IMR-90 (cell line): ENCODE measurements at places on chromosomes 12 and 14. TPM values are rescaled to one million over a fixed set of nuclear protein-coding genes. Genes with fewer than 3 reads are reported as not detected.

Gene AKAP6
- polyA plus RNA-seq = 0.22 TPM in 2 replicates

Gene FAIM2
- polyA plus RNA-seq = 5.0 and 5.3 TPM in 2 replicates

Gene AACS
- 24.0 and 24.9 TPM in 2 replicates for polyA plus RNA-seq

Gene REM2
- 0.07 TPM in 1 of 2 replicates, not detected in the other for polyA plus RNA-seq

Gene ANKS1B
- 0.17 TPM in 1 of 2 replicates, not detected in the other for polyA plus RNA-seq

Gene MDP1
- 16.7 and 17.8 TPM in 2 replicates for polyA plus RNA-seq

Gene POTEM
- polyA plus RNA-seq = not detected in 2 replicates

Gene ARL6IP4
- 254 and 258 TPM in 2 replicates for polyA plus RNA-seq

- peak; percentile 55 for DNase-seq
These were observed 49.8 kb downstream of the RIN3 start for GRCh38 chr14:92563359-92563758.

- DNase-seq = peak; percentile 74
These were observed 14.6 kb upstream of the RBM19 start for GRCh38 chr12:113980537-113981337.

DNA sequence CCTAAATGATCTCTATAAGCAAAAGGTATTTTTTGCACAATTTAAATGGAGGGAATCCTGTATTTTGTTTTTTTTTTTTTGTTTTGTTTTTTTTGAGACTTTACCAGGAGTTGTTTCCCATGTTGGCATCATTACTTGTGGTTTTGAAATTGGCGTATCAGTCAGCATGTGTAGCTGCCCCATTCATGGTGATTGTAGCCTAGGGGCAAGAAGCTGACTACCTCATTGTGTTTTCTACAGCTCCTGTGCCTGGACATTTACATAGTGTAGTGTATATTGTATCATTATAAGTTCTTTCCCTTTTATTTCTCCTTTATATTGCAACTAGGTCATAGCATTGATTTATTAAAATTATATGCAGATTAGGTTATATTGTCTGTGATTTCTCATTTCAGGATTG lies 24.5 kb downstream of the SAMD4A start:
- DNase-seq = no peak

GRCh38 chr14:100615736-100616695 lies 28.8 kb upstream of the BEGAIN start:
- no peak for DNase-seq

GRCh38 chr12:110005319-110005973 lies 6.2 kb downstream of the ANKRD13A start:
- DNase-seq = no peak

GRCh38 chr12:70948976-70949336 lies 28.4 kb upstream of the PTPRR start:
- DNase-seq = no peak

- DNase-seq = no peak
These were observed 49.4 kb downstream of the SLC15A5 start for GRCh38 chr12:16228067-16228466.

DNA sequence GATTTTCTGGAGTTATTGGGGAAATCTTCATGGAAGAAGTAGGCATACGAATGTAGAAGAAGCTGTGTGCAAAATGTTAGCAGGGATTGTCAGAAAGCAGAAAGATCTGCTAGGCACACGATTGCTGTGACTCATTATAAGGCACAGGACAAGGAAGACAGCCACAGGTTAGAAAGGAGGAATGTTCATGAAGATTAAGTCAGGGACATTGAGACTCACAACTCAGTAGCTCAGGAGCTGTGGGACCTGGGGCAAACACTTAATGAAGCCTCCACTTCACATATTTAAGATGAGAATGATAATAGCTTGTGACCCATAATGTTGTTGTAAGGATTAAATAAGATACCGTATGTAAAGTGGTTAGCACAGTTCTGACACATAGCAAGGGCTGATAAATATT lies 26.6 kb upstream of the RTRAF start:
- DNase-seq = peak; percentile 20

- DNase-seq = no peak
These were observed 60.0 kb downstream of the EML1 start for GRCh38 chr14:99853206-99853605.

- no peak for DNase-seq
These were observed 44.5 kb downstream of the BEGAIN start for GRCh38 chr14:100542619-100543205.

DNA sequence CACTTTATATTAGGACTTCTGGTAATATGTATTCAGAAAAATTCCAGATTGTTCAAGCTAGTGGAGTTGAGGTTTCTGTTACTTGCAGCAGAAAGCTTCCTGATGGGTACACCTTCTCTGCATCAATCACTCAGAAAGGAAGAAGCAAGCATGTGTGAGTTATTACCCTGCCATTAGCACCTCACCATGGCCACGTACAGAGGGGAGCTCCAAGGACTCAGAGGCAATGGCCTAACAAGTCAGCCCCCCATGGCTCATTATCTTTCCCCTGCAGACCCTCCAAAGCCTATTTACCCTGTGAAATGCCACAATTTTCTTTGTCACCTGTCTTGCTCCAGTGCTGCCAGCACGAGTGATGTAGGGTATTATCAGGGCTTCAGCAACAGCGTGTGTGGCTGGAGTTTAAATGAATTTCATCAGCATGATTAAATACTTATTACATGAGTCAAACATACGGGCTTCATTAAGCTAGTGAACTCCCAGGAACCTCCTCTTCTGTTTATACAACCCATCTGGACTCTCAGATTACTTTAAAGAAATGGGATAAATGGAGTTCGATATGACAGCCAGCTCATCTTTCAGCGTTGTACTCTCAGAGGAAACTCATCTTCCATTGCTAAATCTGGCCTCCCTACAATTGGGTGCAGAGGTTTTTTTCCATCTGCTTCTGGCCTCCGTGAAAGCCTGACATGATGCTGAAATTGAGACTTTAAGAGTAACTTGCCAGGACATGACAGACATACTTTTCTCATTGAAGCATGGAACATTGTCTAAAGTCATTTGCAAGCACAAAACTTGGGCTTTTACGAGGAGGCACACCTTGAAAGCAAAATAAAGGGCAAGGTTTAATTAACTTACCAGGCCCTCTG lies 135.9 kb downstream of the TMEM30B start:
- DNase-seq = peak; percentile 99

DNA sequence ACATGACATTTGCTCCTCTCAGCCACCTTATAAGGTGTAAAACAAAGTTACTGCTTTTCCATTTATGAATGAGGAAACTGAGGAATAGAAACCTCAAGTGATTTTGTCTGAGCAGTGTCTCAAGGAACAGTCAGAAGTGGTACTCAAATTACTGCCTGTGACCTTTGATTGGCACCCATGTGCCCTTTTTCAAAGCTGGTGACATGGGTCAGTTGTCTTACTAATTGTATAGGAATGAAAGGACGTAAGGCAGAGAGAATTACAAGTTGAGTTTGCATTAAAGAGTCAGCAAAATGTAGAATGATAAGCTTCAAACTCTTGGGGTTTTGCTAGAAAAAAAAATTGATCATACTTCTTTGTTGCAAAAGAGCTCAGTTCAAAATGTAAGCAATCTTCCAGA lies 129.1 kb downstream of the GTF2A1 start:
- DNase-seq = no peak

DNA sequence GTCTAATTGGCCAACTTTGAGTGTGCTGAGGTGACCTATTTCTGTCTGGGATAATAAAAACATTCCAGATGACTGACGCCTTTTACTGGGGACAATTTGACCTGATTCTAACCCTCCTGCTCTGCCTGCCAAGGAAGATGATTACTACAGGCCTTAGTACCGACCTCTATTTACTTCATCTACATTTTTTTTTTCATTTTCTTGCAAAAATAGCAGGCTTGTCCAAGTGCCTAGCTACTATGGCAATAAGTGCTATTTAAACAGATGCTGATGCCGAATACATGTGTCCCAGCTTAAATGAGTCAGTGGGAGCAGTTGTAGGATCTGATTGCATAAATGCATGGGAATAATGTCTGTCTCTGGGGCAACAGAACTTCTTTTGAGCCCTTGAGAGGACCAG lies 254.3 kb downstream of the RGS6 start:
- no peak for DNase-seq

GRCh38 chr12:53967421-53967925 lies 5.5 kb upstream of the HOXC11 start:
- no peak for DNase-seq

- DNase-seq = no peak
These were observed 1.0 kb upstream of the SUDS3 start for GRCh38 chr12:118375348-118375747.

DNA sequence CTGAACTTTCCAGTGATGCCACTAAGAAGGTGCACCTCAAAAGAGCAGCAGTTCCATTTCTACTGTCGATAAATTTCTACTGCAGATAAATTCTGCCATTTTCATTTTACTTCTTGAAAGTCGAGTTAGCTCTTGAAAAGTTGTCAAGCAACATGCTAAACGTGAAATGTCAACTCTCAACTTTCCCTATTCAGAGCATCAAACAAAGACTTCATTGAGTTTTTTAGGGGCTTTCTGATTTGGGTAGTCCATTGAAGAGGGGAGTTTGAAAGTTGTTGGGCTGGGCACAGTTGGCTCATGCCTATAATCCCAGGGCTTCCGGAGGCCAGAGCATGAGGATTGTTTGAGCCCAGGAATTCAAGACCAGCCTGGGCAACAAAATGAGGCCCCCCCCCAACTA lies 59.4 kb upstream of the SYNE2 start:
- no peak for DNase-seq

- no peak for DNase-seq
These were observed 562 bp downstream of the ZFYVE1 start for GRCh38 chr14:73026243-73026844.

- peak; percentile 7 for DNase-seq
These were observed at the start of gene SERPINA3 for GRCh38 chr14:94612174-94612573. SERPINA3 (plus strand) TSS chr14:94612391; CDS start chr14:94614442, 2,051 bp downstream.

GRCh38 chr12:58811346-58811745 lies 109.0 kb downstream of the LRIG3 start:
- DNase-seq = no peak

GRCh38 chr14:103124501-103125001 lies 1.3 kb downstream of the TNFAIP2 start:
- DNase-seq = no peak

GRCh38 chr14:24121210-24121609 lies 6.5 kb upstream of the NRL start:
- no peak for DNase-seq
